ENCODE measurements at places on chromosomes 3 and 15.

GRCh38 chr3:106206613-106207012 is 337.8 kb upstream of the CBLB start:
- no peak for DNase-seq

DNA sequence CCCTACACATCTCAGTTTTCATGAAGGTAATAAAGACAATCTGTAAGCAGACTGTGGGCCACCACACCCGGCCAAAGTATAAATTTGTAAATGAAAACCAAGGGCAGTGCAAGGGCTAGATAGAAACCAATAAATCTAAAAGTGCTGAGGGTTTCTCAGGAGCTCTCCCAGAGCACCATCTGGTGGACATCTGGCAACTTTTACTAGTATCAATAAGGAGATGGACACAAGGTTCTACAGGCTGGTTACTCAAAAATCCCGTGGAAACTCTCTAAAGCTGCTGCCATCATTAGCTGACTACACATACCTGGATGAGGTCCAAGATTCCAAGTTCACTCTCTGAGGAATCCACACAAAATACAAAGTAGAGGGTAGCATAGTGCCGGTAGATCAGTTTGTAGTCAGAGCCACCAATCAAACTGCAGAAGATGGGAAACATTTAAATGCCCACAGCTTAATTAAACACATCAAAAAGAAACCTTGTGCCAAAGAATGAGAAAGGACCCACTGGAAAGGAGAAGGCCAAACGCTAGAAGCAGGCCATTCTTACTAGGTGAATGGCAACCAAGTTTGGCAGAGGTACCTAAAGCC is 5.5 kb downstream of the AP3S2 start:
- no peak for DNase-seq

DNA sequence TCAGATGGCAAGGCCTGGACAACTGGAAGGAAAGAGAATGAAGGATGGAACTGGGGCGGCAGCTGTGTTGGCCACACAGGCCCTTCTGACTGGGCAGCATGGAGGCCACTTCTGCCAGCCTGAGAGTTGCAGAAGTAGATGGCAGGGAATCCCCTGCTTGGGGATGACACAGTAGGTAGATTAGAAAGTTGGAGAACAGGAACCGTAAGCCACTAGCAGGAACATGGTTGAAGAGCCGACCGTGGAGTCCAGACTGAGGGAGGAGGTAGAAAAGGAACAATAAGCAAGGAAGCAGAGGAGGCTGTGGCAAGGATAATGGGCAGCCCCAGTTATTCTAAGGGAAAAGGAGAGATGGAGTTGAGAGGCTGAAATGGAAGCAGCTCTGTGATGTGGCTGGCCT is 26.4 kb upstream of the ZNF774 start:
- no peak for DNase-seq

GRCh38 chr3:100023150-100023549 is 91.2 kb downstream of the FILIP1L start:
- DNase-seq = no peak

- no peak for DNase-seq
Measured at GRCh38 chr3:42742259-42742658, 30.8 kb downstream of the CCDC13 start.

GRCh38 chr3:171687064-171687463 is 123.2 kb downstream of the PLD1 start:
- no peak for DNase-seq

DNA sequence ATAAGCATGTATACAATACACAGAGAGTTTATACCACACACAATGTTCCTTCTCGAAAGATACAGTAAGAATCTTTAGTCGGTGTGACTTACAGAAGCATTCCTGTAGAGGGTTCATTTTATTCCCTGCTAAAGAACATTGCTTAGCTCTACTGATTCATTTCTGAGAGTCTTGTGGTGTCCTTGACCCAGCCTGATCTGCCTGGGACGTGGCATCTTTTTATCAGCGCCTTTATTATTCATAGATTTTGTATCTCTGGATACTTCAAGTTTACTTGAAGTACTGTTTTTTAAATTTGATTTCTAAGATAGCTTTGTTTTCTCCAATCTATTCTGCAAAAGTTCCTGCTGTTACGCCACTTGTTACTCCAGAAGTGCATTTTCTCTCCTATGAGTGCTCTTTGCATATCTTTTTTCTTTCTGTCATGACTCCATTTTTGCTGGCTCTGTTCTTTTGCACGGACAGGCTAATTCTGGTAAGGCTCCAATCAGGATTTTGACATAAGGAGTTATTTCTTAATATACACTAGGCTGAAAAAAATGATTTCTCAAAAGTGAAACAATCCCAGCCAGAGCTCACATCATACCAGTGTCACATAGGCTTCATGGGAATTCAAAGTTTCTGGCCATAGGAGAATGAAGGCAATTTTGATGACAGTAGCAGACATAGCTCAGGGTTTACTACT is 114.5 kb upstream of the TNIK start:
- DNase-seq = no peak

GRCh38 chr3:192042116-192042515 is 581.2 kb downstream of the PYDC2 start:
- no peak for DNase-seq

- no peak for DNase-seq
Measured at GRCh38 chr3:99954914-99955644, 137.4 kb downstream of the CMSS1 start.

DNA sequence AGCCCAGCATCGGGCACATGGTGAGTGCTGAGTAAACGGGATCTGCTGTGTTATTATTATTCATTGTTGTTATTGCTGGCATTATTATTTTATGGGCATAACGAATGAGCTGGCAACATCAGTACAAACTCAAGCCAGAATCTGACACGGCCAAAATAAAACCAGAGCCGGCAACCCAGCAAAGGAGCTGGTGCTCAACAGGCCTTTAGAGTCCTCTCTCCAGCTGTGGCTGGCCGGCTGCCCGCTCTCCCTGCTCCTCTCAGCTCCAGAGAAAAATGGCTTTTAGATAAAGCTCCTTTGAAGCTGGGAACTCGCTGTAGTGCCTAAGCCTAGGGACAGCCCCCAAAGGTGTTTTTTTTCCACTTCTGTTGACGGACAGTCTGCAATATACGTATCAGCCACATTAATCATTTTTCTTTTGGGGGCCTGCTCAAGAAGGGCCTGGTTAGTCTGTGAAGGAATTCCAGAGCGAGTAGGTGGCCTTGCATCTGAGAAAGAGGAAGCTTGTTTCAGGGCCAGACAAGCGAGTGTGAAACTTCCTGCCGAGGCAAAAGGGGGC is 193.9 kb upstream of the UBE2E1 start:
- no peak for DNase-seq

- DNase-seq = no peak
Measured at GRCh38 chr3:15180042-15180611, 25.9 kb upstream of the CAPN7 start.

DNA sequence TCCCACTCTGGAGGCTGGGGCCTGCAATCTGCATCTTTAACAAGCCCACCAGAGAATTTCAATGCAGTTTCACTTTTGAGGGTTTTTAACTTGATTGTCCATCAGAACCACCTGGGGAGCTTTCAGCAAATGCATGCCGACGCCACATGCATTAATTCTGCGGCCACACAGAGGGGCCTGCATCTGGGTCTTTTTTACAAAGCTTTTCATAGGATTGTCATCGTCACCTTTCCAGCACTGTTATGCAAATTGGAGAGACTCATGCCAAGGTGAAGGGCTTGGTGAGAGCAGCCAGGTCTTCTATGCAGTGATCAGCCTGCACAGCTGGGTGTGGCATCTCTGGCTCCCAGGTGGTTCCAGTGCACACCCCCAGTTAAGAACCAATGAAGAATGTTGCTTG is 143.0 kb upstream of the CTDSPL start:
- no peak for DNase-seq

GRCh38 chr15:55743729-55744655 is 1.0 kb upstream of the PRTG start:
- DNase-seq = no peak

DNA sequence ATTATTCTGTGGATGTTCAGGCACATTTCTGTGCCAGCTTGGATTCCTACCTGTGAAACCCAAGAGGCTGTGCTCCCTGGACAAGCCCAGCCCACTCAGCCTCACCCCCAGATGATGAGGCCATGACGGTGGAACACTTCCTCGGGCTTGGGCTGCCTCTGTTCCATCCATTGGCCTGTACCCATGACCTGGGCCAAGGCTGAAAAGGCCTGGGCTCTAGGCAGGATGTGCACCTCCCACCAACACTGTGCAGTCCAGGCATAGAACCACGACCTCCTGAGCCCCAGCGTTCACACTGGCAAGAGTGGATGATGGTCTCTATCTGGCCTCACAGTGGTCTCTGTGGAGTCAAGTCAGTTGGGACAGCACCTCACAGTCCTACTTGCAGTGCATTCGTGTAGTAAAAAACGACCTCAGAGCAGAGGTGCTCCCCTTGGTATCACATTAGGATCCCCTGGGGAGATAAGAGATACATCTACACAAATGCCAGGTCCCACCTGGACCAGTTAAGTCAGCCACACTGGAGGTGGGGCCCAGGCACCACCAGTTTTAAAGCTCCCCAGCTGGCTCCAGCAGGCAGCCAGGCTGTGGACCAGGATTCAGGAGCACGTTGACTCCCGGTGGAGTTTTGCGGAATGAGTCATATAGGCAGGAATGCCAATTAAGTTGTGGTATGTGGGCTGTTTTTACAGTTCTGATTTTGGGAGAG is 39.0 kb upstream of the IGF1R start:
- DNase-seq = no peak

GRCh38 chr15:48176112-48176511 is 2.0 kb downstream of the MYEF2 start:
- no peak for DNase-seq

DNA sequence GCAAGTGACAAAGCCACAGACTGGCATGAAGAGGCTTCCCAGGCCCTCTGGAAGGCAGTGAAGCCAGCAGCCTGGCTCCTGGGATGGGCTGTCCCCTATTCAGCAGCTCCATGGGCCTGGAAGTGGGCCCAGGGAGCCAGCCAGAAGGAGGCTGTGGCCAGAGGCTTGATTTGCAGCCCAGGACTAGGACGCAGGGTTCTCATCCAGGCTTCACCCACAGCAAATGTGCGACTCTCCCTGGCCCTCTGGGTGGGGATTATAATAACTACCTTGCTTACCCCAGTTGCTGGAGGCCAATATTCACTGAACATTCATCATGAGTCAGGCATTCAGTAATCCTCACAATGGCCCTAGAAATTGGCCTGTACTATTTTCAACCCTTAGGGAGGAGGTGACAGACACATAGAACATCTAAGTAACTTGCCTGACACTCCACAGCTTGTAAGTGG is 24.6 kb upstream of the SRP14 start:
- DNase-seq = no peak

DNA sequence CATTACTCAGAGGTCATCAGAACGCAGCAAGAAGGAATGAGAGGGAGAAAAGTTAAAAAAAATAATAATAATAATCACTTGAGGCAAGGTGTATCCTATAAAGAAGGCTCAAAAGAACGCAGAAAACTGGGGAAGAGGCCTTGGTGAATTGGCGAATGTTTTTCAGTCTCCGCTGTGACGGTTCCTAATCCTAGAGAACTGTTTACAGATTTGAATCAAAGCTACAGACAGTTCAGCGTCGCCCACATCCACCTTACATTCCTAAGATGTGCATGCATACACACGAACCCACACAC is 634 bp downstream of the ZMAT3 start:
- no peak for DNase-seq

DNA sequence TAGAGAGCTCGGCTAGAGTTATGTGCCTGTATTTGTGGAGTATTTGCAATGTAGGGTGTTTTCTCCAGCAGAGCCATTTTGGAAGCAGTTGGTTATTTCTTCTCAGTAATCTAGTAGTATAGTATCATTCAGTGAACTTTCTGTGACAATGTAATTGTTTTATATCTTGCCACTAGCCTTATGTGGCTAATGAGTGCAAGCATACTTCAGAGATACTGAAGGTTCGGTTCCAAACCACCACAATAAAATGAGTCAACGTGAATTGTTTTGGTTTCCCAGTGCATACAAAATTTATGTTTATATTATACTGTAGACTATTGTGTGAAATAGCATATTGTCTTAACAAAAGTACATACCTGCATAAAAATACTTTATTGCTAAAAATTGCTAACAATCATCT is 286.9 kb upstream of the TBL1XR1 start:
- DNase-seq = no peak

DNA sequence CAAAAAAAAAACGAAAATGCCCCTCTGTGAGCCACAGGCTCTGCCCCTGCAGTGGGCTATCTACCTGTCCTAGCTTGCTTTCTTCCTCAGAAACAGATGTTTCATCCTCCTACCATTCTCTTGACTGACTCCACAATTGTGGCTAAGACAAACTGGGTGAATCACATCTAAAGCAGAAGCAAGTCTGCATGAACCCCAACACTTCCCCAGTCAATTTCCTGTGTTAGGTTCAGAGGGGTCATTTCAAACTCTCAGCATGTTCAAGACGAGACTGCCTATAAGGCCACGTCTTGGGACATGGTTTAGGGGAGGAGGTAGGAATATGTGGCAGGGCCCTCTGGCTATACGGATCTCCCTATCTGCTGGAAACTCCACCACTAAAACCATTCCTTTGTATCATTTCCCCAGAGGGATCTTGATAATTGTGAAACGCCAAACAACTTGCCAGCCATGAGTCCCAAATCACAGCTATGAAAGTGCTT is 28.6 kb upstream of the ANKDD1A start:
- DNase-seq = no peak

DNA sequence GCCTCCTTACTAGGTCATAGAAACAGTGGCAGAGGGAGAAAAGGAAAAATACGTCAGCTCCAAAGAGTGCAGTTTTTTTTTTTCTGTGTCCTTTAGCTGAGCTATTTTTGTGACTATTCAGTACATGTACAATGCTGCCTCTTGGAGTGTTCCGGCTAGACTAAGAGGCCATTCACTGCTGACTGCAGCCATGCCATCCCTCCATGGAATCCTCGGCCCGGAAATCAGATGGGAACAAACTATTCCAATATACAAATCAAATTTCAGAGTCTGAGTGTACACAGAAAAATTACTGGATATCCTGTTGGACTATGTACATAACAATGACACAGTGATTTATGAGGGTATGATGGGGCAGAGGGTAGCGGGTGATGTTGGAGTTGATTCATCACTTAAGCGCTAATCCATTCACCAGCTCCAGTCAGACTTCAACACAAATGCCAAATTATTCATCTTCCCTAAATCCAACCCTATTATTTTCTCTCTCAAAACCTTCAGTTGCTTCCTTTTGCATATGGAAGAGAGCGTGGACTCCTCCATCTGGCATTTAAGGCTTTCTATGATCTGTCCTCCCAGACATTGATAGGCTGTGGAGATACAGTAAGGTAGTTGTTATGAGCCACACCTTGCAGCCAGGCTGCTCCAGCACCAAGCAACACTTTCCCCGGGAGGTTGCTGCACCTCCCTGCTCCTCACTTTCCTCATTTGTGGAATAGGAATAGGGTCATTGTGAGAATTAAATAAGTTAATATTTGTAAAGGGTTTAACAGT is 109.1 kb downstream of the LPP start:
- DNase-seq = no peak

Data from stimulated activated CD4-positive, alpha-beta T cell treated with anti-CD3 and anti-CD28 coated beads, TNF-alpha, amount 100 ng/mL, for 4 hours (primary cell).